ENCODE measurements at places on chromosomes 12 and 14.

DNA sequence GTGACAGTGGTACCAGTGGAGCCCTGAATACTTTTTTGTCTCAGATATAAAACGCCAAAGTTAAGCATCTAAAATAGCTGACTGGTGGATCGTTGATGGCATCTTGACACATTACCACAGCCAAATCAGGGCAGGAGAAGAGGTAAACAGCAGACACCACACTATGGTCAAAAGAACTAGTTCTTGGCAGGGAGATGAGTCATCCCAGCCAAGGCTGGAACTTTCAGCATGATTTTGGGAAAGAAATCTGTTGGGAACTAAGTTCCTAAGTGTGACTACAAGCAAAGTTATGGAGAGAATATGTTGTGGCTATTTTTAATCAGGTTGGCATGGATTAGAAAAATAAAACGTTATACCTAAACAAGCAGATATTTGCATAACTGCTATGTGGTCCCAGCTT lies 36.9 kb downstream of the LGR5 start:
- no peak for DNase-seq

GRCh38 chr12:116551952-116552772 lies 7.0 kb upstream of the MAP1LC3B2 start:
- no peak for DNase-seq

DNA sequence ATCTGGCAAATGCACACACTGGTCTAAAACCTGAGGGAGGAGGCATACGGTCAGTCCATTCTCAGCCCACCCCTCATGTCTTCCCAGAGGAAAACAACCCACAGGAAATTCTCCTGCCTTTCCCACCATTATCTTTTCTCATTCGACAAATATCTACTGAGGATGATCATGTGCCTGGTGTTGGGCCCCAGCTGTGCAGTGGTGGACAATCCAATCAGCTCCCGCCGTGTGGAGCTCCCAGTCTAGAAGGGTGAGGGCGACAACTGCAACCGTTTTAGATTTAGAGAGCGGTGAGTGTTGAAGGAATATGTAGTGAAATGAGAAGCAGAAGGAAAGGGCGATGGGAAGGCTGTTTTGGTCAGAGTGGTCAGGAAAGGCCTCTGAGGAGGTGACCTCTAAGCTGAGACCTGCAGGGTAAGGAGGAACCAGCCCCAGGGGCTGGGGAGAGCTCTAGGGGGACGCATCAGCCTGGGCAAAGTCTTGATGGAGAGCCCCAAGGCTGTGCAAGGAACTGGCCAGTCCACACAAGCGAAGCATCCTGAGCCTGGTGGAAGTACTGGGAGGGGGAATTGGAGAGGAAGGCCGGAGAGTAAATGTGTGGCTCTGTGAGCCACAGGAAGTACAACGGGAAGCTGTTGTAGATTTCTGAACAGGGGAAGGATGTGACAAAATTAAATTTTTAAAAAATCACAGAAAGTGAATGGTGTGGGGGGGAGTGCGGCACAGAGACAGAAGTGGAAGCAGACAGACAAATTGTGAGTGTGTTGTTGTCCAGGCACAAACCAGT lies 192.8 kb downstream of the NTF3 start:
- DNase-seq: no peak

GRCh38 chr12:14257734-14258574 lies 107.5 kb upstream of the ATF7IP start:
- peak; percentile 92 for DNase-seq
